CD4-positive, alpha-beta T cell treated with Interleukin-21 for 1 hour (primary cell): ENCODE measurements at places on chromosomes 4 and X.

DNA sequence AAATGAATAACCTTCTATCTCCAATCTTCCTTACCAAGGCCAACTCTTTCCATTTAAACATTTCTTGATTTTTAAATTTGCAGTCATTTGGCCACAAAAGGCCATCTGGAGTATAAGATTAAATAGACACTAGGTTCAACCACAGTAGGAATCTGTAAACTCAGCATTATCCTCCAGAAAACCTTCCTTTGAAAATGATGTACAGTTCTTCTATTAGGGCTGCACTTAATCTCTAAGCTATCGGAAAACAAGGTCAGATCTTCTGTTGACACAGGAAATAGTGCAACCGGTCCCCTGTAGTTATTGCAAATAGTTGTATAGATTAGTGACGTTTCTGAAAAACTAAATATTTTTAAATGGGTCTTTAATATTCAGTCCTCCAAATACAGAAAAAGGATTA, 359.0 kb upstream of the ATOH1 start:
- no peak for DNase-seq

GRCh38 chrX:4528247-4528646, 814.8 kb upstream of the PRKX start:
- no peak for DNase-seq

GRCh38 chrX:5718651-5719050, 510.0 kb downstream of the NLGN4X start:
- DNase-seq, result no peak

DNA sequence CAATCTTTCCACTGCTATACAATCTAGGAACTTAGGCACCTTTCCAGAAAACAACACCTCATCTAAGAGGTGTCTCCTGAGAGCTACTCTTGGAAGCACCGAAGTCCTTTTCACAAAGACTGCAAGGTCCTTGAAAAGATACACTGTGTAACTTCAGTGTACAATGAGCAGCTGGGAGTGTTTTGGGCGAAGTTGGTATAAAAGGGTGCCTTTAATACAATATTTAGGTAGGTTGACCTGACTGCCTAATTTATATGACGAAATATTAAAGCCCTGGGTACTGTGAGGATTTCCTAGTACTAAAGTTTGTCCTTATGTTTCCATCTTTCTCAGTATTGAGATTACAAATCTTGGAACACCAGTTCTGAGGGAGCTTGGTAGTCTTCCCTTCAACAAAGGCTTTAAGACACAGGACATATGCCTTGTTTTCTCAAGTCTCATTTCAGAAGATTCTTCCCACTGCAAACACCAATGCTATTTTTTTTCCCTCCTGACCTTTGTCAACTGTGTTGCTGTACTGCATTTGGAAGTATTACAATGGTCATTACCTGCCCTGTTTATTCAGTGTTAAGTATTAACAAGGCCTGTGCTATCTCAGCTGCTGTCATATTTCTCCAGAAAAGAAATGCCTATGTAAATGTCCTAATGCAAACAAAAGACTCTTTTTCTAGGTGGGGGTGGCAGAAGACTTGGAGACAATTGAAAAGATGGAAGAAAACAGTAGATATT, 134.2 kb downstream of the MAML3 start:
- DNase-seq, result no peak

- DNase-seq, result no peak
These were observed 3.0 kb downstream of the RAP2C start for GRCh38 chrX:132216283-132216682.

- no peak for DNase-seq
These were observed 194.7 kb downstream of the GALNTL6 start for GRCh38 chr4:172007889-172008288.

GRCh38 chr4:152307669-152308068, 228.2 kb downstream of the FBXW7 start:
- no peak for DNase-seq

- DNase-seq, result no peak
These were observed 21.2 kb upstream of the MID2 start for GRCh38 chrX:107804427-107804826.

- peak; percentile 57 for DNase-seq
These were observed 2.1 kb downstream of the LEF1 start for GRCh38 chr4:108166441-108167315.

DNA sequence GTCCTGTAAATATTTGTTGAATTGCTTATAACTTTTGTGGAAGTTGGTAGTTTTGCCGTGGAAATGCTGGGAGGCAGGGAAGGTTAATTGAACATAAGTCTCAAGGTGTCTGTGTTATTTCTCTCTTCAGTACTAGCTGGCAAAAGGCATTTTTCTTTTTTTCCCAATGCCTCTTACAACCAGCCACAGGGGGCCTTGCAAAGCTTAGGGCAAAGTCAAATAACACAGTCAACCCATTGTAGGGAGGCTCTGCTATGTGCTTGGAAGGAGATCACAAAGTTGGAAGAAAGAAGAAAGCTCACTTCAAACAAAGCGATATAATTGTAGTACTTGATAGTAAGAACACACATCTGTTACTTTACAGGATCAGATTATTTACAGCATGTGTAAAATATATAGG, 802.6 kb downstream of the PDHA2 start:
- DNase-seq, result no peak
